Calu3 (cell line): ENCODE measurements at places on chromosomes 6 and 20.

GRCh38 chr6:168130697-168131371 is 51.8 kb upstream of the FRMD1 start:
- DNase-seq = no peak

GRCh38 chr6:95587989-95588388 is 10.7 kb downstream of the MANEA start:
- no peak for DNase-seq

GRCh38 chr20:9147547-9148024 is 78.7 kb downstream of the PLCB4 start:
- no peak for DNase-seq

DNA sequence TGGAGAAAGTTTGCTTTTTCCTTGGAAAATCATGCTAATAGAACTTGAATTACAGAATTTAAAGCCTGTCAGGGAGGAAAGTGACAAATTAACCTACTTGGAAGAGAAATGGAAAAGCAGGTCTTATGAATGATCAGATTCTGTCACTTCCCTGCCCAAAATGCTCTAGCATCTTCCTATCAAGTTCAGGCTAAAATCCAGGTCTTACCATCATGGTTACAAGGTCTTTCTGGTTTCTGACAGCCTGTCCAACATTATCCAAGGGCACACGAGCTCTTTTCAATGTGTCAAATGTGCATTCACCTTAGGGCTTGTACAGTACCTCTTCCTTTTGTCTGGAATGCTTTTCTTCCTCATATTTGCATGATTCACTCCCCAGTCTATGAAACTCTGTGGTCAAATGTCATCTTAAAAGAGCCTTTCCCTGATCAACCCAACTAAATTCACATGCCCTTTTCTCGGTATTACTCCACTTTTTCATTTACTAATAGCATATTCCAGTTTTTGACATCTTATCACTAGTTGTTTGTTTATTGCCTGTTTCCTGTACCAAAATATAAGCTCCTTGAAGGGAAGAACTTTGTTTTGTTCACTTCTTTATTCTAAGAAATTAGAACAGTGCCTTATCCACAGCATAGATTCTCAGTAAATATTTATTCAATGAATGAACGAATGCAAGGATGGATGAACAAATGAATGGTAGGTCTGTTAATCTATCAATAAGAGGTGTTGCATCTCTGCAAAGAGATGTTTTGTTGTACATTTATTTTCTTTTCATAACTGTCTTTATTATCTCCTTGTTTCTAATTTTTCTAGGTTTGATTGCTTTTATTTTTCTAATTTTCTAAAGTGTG is 139.5 kb downstream of the BCAS1 start:
- DNase-seq = no peak

- DNase-seq = no peak
These were observed 29.0 kb downstream of the DAAM2 start for GRCh38 chr6:39821046-39821740.
